Mammary microvascular endothelial cell (primary cell): ENCODE measurements at places on chromosomes 4 and X. TPM values are rescaled to one million over a fixed set of nuclear protein-coding genes. Genes with fewer than 3 reads are reported as not detected.

The ANOS1 gene
- 0.53 and 0.98 TPM in 2 replicates for total RNA-seq

The RAB41 gene
- total RNA-seq = not detected in 2 replicates

The NPY2R gene
- total RNA-seq = not detected in 2 replicates

The SSX4B gene
- not detected in 2 replicates for total RNA-seq

The TMEM271 gene
- not detected in 2 replicates for total RNA-seq

The NPY1R gene
- total RNA-seq = not detected in 2 replicates

The HTN1 gene
- 1.1 and 6.1 TPM in 2 replicates for total RNA-seq

The SRPX2 gene
- 29.4 and 35.0 TPM in 2 replicates for total RNA-seq

The ABCG2 gene
- total RNA-seq = 5.3 and 6.0 TPM in 2 replicates

The ETDB gene
- total RNA-seq = not detected in 2 replicates

The AFF2 gene
- 0.13 TPM in 1 of 2 replicates, not detected in the other for total RNA-seq

The PSMD10 gene
- total RNA-seq = 134 and 140 TPM in 2 replicates

The GBA3 gene
- not detected in 2 replicates for total RNA-seq

The RPS3A gene
- 2,457 and 2,611 TPM in 2 replicates for total RNA-seq

The USP27X gene
- 1.1 and 2.5 TPM in 2 replicates for total RNA-seq

The IL15 gene
- total RNA-seq = 2.6 and 4.1 TPM in 2 replicates

The TKTL2 gene
- total RNA-seq = not detected in 2 replicates

The SMIM43 gene
- total RNA-seq = 0.20 and 0.53 TPM in 2 replicates

The HEPH gene
- total RNA-seq = 0.20 and 1.5 TPM in 2 replicates

The ANXA10 gene
- total RNA-seq = not detected in 2 replicates

The RNF175 gene
- not detected in 2 replicates for total RNA-seq

The TRPC5OS gene
- 0.05 TPM in 1 of 2 replicates, not detected in the other for total RNA-seq

The EFHC2 gene
- total RNA-seq = not detected in 2 replicates
